ENCODE measurements at places on chromosomes 2 and 18.

- no peak for DNase-seq
Observed at GRCh38 chr2:11174222-11174621, 19.0 kb downstream of the SLC66A3 start.

DNA sequence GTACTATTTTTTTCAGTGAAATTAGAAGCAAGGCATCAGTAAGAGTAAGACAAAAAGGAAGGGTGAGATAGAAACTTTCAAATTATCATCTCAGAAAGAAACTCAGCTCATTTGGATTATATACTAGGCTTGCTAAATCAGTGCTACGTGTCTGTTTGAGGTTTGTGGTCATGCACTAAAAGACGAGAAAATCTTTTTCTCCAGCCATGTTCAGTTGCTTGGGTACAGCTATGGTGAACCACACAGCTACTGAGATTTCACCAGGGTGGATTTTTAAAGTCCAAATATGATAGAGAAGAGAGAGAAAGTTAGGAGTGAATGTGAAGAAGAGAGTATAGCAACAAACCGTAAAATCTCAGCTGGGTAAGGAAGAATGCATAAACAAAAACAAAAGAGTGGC lies 161.6 kb downstream of the PTH2R start:
- no peak for DNase-seq

GRCh38 chr18:52636536-52636935 lies 296.5 kb downstream of the DCC start:
- DNase-seq: no peak

- no peak for DNase-seq
Observed at GRCh38 chr2:157874997-157875640, 1.0 kb downstream of the ACVR1 start.

DNA sequence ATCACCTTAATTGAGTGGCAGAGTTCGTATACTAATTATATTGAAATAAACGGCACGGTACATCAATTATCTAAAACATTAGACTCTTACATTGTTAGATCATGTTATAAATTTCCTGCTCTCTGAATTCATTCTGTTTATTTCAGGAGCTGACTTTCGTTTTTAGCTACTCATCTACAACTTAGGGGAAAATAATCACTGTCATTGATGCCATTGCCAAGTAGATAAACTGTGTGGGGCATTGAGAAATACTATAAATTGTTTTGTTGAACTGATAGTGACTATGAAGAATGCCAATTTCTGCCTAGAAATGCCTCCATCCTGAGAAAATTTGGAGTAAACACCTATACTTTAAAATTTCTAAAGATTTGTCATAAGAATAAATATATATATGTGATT lies 17.5 kb downstream of the ABCB11 start:
- DNase-seq: no peak

DNA sequence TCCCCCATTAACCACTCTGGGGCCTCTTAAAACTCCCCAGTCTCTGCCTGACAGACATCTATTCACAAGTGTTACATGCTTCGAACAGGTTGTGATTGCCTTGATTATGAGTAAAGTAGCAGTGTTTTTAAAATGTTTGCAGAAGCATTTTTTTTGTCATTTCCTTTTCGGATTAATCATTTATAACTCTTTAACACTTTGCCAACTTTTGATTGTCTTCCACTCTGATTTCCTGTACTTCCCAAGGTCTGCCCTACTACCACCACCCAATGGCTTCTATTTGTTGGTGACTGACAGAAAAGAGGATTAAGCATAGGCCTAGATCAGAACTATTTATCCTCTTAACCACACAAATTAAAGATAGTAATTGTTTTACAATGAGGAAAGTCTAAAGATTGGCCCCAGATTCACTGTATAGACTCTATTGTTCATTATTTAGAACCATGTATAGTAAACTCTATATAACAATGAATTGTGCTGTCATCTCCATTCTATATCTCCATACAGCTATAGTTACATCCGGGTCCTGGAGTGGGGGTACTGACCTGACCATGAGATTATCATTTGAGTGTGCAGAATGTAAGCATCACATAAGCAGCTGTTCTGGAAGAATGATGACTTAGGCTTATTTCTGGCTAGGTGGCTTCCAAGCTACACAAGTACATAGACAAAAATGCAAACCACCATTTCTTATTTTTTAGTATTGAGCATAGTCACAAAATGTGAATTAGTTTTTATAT lies 110.3 kb upstream of the RBMS1 start:
- DNase-seq: no peak

- no peak for DNase-seq
Observed at GRCh38 chr2:25714740-25715139, 41.4 kb upstream of the DTNB start.

- no peak for DNase-seq
Observed at GRCh38 chr2:10740226-10740625, 18.8 kb downstream of the ATP6V1C2 start.

Measured in esophagus squamous epithelium (tissue), 5 donors.